ENCODE measurements at places on chromosomes 3 and 15.
A peak's percentile ranks its signal among the peaks of the same experiment; 100 is the strongest.

DNA sequence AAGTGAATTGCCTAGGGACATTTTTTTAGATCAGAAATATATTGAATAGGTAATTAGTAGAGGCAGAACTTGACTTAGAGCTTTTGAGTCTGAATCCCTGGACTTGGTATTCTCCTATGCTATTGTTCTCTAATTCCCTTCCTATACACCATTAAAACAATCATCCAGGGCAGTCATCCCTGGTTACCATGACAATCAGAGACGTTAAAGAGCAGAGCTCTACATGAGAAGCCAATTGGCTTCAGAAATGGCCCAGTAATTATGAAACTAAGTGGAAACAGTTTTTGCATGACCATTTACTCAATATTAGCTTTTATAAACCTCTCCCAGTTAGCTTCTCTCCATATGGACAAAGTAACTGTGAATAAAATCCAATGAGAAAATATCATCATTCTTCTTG, 182.1 kb upstream of the TP63 start:
- DNase-seq, result no peak

DNA sequence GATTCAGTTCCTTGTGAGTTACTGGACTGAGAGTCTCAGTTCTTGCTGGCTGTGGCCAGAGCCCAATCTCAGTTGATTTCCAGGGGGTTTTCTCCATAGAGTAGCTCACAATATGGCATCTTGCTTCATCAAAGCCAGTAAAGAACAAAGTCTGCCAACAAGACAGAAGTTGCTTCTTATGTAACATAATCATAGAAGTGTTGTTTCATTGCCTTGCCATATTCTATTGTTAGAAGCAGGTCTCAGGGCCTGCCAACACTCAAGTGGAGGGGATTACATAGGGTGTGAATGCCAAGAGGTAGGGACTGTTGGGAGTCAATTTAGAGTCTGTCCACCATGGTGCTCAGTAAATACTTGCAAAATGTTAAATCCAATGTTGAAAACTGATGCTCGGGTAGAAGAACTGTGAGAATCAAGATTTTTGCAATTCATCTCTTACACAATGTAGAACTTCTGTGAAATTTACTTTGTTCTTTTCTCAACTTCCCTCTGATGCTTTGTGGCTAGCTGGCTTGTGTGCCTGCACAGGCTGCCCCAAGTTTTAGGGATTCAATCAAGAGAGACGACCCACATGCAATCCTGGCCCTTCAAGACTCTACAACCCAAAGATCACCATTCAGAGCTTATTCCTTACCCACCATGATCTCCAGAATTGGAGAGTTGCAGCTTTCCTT, 13.3 kb upstream of the PXYLP1 start:
- no peak for DNase-seq

- peak; percentile 27 for DNase-seq
These were observed 209.8 kb downstream of the GAP43 start for GRCh38 chr3:115833074-115833473.

DNA sequence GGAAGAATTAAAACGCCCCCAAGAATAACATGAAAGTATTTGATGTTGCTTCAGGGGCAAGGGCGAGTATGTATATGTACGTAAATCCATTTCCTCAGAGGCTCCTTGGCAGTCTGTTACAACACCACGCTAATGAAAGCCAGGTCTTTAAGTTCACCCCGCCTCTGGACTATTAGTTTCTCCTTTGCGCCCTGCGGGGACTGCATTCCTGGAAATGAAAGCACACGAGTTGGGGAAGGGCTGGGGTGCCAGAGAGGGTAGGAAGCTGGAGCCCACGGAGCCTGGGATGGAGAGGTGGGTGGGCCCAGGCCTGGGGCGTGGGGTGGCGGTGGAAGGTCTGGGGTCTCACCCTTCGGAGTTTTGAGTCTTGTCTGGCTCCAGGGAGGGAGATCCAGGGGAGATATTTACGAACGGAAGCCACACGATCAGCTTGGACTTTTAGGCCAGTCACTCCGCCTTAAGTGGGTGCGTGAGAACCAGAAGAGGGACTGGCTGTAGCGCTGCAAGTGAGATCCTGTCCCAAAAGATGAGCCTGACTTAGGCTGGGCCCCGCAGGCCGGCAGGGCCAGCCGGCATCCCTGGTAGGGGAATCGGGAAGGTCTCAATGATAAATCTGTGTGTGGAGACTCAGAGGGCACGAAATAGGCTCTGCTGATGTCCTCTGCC, 1.6 kb upstream of the PLCL2 start:
- peak; percentile 42 for DNase-seq

GRCh38 chr3:48945432-48945831, 26.8 kb downstream of the ARIH2 start:
- no peak for DNase-seq
